MM.1S (cell line): ENCODE measurements at places on chromosomes 3 and 15.

DNA sequence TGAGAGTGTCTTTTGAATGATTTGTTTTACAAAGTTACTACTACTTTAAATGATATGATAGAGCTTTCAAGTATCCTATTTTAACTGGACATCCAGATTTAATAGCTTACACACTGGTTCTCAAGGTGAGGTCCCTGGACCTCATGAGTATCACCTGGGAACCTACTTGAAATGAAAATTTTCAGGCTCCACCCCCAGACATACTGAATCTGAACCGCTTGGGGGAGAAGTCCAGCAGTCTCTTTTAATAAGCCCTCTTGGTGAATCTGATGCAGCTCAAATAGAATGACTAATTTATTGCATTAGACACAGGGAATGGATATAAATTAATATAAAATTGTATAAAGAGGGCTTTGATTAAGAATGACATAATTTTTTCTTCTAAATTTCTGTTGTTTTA lies 29.4 kb upstream of the SLITRK3 start:
- no peaks in the 10 kb centered on the region for H3K4me1 ChIP-seq
- no peak overlapping the region for H3K27ac ChIP-seq
- no peak overlapping the region for H3K4me3 ChIP-seq

- DNase-seq: peak; percentile 9
- H3K36me3 ChIP-seq: 0 out of 2 replicates have a peak, but pooled peaks cover 3% of the 10 kb centered on the region
- no peak overlapping the region for H3K27ac ChIP-seq
- no peaks in the 10 kb centered on the region for H3K27me3 ChIP-seq
- H3K4me1 ChIP-seq: 0 out of 2 replicates have a peak, but pooled peaks cover 16% of the 10 kb centered on the region
Observed at GRCh38 chr3:51538115-51538458, 432 bp upstream of the RAD54L2 start.

DNA sequence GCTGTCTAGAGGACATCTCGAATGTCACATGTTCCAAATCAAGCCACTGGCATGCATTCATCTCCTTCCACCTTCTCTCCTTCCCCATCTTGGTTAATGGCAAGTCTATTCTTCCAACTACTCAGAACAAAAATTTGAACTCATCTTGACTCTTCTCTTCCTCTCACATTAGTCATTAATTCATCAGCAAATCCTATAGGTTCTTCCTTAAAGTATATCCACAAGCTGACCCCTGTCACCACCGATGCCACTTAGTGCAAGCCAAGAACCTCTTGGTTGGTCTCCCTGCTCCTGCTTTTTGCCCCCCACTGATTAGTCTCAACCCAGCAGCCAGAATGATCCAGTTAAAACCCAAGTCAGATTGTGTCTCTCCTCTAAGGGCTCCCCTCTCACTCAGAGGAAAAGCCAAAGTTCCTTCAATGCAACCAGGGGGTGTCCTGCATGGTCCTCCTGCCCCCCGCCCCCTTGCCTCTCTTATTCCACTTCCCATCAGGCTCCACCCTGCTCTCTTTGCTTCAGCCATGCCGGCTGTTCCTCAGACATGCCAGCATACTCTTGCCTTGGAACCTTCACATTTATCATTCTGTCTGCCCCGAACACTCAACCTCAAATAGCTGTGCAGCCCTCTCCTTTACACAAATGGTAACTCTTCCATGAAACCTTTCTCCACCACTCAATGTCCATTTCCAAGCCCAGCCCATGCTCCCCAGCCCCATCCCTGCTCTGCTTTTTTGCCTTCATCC lies 1.0 kb upstream of the GALNT15 start:
- no peak overlapping the region for H3K4me3 ChIP-seq
- no peak overlapping the region for H3K27ac ChIP-seq
- no peak for DNase-seq

DNA sequence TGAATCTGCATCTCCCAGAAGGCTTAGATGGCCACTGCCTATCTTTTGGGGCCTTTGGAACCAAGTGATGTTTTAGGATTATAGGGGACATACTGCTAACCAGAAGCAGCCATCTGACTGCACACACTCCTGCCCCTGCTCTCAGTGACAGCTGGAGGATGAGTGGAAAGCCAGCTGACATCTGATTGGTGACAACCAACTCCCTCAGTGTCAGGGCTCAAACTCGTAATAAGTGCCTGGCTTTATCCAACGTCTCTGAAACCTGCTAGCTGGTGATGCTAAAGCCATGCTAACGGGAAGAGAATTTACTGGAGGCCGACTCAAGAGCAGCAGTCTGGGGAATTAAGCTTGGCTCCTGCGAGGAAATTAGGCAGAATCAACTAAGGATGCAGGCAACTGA lies 35.1 kb downstream of the KY start:
- H3K36me3 ChIP-seq: no peaks in the 10 kb centered on the region
- DNase-seq: no peak
- H3K27me3 ChIP-seq: no peaks in the 10 kb centered on the region
- H3K27ac ChIP-seq: no peak overlapping the region
- no peaks in the 10 kb centered on the region for H3K4me1 ChIP-seq

DNA sequence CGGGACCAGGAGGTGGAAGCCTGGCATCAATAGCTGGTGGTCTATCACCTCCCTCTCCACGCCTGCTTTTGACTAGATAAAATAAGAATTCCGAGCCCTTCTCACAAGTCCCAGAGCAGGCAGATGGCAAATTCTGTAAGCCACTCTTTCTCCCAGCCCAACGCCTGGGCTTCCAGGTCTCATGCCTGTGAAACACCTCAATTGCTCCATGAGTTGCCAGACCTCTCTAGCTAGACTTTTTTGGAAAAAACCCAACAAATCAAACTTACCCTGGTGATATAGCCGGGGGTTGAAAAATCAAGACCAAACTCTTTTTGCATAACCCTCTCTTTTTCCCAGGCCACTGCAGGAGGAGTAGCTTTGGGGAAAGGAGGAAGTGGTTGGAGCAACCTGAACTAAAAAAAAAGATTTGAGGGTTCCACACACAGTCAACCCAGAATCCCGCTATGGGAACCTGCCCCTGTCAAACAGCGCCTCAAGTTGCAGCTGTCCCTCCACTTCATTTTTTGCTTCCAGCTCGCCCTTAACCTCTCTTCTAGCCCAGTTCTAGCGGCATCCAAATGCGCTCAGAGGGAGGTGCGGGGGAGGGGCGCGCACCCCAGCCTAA lies 7.0 kb downstream of the BHLHE40 start:
- H3K4me1 ChIP-seq: peaks cover 17% of the 10 kb centered on the region
- H3K27me3 ChIP-seq: no peaks in the 10 kb centered on the region
- DNase-seq: no peak
- H3K36me3 ChIP-seq: no peaks in the 10 kb centered on the region; the same call in 1 of the 2 replicates
- peak overlapping the region; percentile 61 for H3K4me3 ChIP-seq

DNA sequence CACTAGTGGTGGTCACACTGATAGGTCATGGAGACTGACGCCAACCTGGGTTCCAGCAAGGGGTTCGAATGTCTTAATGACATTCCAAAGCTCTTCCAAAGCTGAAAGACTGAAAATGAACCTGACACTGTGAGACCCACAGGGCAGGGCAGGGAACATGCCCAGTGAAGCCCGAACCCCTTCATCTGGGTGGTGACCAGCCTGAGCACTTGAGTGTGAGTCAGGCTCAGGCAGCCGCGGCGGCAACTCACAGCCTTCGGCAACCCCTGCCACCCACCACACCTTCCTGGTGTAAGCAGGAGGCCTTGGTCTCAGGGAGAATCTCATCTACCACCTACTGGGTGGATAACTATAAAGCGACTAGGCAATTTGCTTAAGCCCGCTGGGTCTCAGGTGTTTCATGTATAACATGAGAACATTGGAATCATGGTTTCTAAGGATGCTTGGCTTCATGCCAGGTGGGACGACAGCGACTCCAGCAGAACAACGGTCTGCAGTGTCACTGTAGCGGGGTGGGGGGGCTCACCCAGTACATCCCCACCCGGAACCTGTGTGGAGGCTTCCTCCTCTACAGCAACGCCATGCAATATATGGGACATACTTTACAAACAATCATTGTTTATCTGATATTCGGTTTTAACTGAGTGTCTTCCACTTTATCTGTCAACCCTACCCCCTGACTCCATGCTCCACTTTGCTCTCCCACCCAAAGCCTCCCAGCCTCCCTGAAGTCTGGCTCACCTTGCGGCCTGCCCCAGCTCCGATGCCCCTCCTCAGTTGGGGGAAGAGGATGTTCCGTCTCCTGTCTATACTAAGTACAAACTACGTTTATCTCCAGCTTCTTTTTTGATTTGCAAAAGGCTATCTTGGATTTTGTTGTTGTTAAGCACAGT lies 125.0 kb upstream of the MEF2A start:
- H3K27ac ChIP-seq: no peak overlapping the region
- no peaks in the 10 kb centered on the region for H3K36me3 ChIP-seq
- 0 out of 2 replicates have a peak, but pooled peaks cover 5% of the 10 kb centered on the region for H3K27me3 ChIP-seq
- no peak overlapping the region for H3K4me3 ChIP-seq
- no peak for DNase-seq

DNA sequence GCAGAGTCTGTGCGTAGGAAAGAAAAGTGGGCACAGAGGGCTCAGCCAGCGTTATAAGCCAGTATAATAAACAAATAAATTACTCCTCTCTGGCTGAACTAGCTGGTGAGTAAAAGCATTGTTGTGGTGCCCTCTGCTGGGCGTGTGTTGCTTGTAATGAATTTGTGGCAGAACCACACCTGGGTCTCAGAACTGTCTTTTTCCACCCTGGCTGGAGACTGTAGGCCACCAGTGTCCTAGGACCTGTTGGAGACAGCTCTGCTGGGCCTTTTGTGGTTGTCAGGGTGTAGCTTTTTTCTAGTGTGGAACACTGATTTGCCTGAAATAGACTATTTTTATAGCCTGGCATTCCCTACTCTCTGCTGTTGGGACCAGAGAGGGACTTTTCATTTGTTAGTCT lies 130.5 kb upstream of the EIF1B start:
- peaks cover 75% of the 10 kb centered on the region for H3K27me3 ChIP-seq
- H3K4me1 ChIP-seq: no peaks in the 10 kb centered on the region
- DNase-seq: peak; percentile 63
- no peak overlapping the region for H3K4me3 ChIP-seq
- no peaks in the 10 kb centered on the region for H3K36me3 ChIP-seq
- H3K27ac ChIP-seq: no peak overlapping the region

GRCh38 chr3:128775906-128776542 lies 50.0 kb downstream of the RAB7A start:
- no peak overlapping the region for H3K4me3 ChIP-seq
- no peak overlapping the region for H3K27ac ChIP-seq
- H3K27me3 ChIP-seq: no peaks in the 10 kb centered on the region
- H3K36me3 ChIP-seq: no peaks in the 10 kb centered on the region
- no peaks in the 10 kb centered on the region for H3K4me1 ChIP-seq
- no peak for DNase-seq

GRCh38 chr3:74059923-74060600 lies 435.3 kb upstream of the PDZRN3 start:
- H3K27me3 ChIP-seq: no peaks in the 10 kb centered on the region
- H3K36me3 ChIP-seq: no peaks in the 10 kb centered on the region
- no peaks in the 10 kb centered on the region for H3K4me1 ChIP-seq
- H3K27ac ChIP-seq: no peak overlapping the region
- H3K4me3 ChIP-seq: no peak overlapping the region
- no peak for DNase-seq

- peaks cover 9% of the 10 kb centered on the region for H3K4me1 ChIP-seq
- no peak overlapping the region for H3K27ac ChIP-seq
- H3K4me3 ChIP-seq: no peak overlapping the region
- no peak for DNase-seq
- peaks cover 6% of the 10 kb centered on the region for H3K27me3 ChIP-seq
- no peaks in the 10 kb centered on the region for H3K36me3 ChIP-seq
Observed at GRCh38 chr15:62393196-62393595, 228.1 kb upstream of the C2CD4B start.

DNA sequence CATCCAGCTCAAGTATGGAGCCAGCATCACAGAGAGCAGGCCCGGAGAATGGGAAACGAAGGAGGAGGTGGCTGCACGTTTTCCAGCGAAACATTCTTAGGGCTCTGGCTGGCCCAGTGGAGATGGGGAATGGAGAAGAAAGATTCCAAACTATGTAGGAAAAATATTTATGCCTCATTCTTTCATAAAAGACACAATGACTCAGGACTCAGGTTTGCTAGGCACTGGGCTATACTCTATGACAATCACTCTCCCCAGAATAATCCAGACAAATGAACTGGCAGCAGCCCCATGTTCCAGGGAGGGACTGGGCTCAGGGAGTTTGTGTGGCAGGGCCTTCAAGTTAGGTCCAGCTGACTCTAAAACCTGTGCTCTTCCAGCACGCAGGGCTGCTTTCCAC lies 110.8 kb upstream of the RAD18 start:
- H3K27ac ChIP-seq: no peak overlapping the region
- no peak for DNase-seq
- H3K4me3 ChIP-seq: no peak overlapping the region
- no peaks in the 10 kb centered on the region for H3K36me3 ChIP-seq

DNA sequence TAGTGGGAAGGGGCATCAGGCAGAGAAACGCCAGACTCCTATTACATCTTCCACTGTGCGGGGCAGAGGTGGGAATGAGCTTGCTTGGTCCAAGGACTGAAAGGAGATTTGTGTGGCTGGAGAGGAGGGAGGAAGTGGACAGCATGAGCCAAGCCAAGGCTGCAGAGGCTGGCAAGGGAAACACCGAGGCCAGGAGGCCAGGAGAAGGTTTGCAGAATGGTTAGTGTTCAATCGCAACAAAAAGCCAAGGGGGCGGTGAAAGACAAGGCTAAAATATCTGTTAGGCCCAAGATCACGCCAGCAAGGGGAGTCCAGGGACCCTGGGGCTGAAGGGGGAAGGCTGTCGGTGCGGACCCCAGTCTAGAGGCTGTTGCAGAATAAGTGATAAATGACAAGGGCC lies 75.8 kb downstream of the CPN2 start:
- H3K4me3 ChIP-seq: no peak overlapping the region
- H3K36me3 ChIP-seq: no peaks in the 10 kb centered on the region
- no peaks in the 10 kb centered on the region for H3K27me3 ChIP-seq
- H3K4me1 ChIP-seq: no peaks in the 10 kb centered on the region
- no peak overlapping the region for H3K27ac ChIP-seq
